Amniotic epithelial cell (primary cell): ENCODE measurements at places on chromosomes 2 and 18.

DNA sequence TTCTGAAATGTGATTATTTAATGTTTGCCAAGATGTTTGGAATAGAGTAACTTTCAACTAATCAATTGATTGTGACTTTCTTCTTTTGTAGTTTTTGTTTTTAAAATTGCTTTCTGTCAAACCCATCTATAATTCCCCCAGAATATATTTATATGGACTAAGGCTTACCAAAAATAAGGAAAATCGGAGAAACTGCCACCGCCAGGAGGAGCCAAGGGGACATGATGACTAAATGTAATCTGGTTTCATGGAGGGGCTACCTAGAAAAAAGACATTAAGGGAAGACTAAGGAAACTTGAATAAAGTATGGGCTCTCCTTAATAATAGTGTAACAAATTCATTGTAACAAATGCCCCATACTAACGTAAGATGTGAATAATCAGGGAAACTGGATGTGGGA lies 19.5 kb downstream of the BOLA3 start:
- no peak for DNase-seq

- peak; percentile 46 for DNase-seq
Measured at GRCh38 chr2:162265666-162266459, 22.6 kb upstream of the FAP start.

DNA sequence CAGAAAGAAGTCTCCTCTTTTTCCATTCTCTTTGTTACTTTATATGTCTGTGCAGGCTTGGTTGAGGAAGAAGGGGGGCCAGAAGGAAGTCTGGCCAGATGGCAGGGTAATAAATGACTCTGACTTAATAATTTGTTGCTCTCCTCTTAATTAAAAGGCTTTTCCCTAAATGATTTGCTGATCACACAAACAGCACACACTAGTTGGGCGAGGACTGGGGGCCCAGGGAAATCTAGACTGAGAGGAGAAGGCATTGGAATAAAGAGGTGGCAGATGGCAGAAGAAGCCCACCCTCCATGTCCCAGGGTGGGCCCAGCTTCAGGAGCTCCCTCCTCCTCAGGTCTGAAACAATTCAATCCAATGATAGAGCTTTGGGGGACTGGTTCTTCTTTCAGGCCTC lies 12.7 kb upstream of the SMARCAL1 start:
- DNase-seq, result no peak

DNA sequence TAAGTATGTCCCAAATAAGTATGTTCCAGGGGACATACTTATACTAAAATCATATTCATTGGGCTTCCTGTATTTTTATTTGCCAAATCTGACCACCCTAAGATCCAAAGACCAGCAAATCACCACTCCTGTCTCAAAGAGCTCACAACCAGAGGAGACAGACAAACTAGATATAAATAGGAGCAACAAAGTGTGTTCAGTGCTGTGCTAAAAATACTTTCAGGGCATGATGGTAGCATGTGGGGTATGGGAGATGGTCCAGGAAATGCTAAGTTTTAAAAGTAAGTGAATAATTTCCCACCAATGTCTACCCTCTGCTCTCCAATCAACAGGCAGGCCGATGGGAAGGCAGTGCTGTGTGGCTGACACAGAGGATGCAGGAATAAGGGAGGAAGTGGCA lies 87.1 kb downstream of the C1QL2 start:
- no peak for DNase-seq

DNA sequence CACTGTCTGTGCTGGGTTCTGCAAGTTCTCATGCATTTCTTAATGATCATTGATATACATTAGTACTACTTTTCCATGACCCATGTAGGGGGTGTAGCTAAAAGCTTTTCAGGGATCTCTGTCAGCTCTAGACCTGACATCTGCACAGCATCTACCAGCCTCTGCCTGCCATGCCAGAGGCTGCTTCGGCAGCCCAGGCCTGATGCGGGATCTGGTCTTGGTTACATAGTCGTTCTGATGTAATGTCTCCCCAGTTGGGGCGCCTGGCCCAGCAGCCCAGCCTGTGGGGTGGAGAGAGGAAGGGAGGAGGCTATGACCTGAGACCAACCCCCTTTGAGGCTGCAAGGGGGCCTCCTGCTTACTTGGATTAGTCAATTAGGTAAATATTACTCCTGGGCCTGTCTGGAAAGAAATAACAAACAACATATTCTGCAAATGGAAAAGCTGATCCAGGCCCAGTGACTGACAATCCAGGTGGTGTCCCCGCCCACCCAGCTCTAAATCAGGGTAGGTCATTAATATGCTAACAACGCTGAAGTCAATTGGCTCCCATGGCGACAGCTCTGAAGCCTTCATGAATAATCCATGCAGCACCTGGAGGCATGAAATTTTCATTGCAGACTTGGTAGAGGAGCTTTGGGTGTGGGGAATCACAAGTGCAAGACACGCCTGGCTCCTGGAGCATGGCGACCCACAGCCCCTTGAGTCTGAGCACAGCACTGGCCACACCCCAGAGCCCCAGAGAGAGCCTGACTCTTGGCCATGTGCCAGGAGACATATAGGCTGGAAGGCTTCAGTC lies 575.3 kb downstream of the CMPK2 start:
- DNase-seq, result no peak

- DNase-seq, result peak; percentile 78
Measured at GRCh38 chr2:49225126-49225525, 70.8 kb upstream of the FSHR start.
